ENCODE measurements at places on chromosomes 2 and 18.
A peak's percentile ranks its signal among the peaks of the same experiment; 100 is the strongest.

DNA sequence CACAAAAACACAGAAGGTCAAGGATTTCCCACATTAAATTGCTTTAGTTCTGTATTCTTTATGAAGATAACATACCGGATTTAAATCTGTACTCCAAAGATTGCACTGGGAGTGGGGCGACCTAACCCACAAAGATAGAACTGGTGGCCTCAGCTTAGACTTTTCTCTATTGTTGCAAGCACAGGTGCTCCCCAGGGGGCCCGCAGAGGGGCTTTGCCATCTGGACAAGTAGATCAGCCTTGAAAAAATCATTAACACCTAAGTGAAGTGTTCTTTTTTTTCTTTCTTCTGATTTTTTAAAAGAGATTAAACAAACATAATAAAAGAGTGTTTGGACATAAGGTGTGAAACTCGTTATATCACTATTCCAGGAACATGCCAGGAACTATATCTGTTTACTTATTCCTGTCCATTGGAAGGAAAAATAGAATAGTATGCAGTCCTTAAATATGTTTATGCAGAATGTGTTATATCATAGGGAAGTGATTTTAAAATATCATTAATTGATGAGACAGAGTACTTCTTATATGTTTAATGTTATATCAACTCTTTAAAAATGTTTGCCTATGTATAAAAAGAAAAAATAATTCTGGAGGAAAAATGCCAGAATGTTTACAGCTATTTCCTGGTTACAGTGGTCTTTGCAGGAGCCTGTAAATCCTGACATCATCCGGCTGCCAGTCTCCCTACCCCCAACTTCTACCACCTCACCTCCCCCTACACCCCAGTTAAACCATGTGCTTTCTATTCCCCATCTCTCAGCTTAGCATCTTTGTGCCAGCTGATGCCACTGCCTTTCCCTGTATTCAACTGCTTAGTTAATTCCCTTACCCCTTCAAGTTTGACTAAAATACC lies 679.2 kb downstream of the CNTNAP5 start:
- no peak for DNase-seq

- DNase-seq: no peak
Measured at GRCh38 chr2:101440127-101440738, 34.7 kb downstream of the RFX8 start.

DNA sequence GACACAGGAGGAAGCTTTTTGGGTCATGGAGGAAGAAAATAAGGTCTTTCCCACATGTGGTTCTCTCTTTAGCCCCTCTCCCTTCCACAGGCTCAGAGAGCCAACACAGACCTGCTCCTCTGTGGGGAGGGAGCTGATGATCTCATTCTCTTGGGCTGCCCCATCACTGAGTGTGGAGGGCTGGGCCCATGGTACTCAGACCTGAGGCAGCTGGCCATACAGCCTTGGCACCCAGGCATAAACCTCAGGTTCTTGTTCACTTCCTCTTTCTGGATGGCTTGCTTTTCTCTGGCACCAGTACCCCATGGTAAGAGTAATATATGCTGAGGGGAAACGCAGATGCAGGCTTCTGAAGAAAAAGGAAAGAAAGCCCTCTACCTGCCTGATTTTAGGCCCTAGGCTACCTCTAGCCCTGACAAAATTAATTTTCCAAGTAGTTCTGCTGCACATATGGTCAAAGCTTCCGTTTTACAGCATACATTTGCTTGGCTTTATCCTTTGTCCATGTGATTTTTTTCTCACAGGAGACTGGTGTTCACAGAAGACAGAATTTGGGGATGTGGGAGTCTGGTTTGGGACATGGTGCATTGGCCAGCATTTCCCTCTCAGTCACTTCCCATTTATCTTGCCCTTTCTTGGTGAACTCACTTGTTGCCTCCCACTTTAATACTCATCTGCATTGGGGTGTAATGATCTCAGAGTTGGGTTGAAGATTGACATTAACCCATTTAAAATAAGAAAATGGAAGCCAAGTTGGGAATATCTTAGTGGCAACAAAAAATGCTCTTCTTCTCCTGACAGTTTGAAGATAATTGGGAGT lies 11.1 kb downstream of the DHRS9 start:
- DNase-seq: no peak

GRCh38 chr2:158321264-158321663 lies 135.3 kb downstream of the CCDC148 start:
- no peak for DNase-seq

DNA sequence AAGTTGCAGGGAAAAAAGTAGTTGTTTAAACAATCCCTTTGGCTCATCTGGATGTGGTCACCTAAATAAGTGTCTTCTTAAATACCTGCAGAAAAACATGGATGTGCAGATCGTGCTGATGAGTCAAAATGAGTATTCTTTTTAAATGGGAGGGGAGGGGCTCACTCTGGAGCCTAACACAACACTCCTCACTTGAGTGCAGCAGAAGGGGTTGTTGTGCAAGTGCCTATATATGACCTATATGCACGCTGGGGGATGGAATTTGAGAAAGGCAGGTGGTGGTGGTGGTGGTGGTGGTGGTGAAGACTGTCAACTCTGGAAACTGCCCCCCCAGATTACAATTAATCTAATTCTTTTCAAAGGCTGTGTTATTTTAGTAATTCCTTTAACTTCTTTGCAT lies 77.9 kb upstream of the FAM124B start:
- no peak for DNase-seq

DNA sequence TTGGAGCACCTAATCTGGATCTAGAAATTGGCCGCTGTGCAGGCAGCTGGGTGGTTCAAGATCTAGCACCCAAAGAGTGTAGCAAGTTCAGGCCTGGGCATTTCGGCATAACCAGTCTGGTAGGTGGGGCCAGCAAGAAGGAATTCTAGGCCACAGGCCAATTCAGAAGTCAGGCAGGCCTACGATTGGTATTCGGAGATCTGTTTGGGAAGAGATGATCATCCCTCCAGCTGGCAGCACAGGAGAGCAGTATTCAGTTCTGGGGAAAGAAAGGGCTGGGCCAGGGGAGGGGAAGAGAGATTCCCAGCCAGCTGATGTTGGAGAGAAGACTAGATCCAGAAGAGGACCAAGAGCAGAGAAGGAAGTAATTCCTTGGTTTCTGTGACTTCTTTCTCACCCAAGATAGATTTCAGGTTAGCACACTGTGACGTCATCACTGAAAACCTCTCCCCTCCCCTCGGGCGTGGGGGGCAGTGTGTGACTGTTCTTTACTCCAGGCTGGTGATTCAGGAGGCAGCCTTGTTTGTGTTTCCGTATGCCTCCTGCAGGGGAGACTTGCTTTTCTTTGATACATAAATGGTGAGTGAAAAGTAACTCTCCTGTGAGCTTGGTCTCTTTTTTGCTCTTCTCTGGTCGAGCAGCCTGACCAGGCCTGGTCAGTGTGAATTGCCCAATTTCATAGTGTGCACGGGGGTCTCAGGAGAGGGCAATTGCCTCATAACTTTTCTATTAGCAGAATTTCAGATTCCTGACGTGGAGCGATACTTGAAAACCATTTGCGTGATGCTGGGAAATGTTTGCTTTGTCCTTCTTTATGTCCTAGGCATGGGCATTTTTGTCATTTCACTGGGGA lies 61.1 kb downstream of the MEIS1 start:
- DNase-seq: no peak

GRCh38 chr2:145292166-145292565 lies 772.2 kb upstream of the ZEB2 start:
- no peak for DNase-seq

- no peak for DNase-seq
Measured at GRCh38 chr2:178412047-178412446, 38.9 kb downstream of the PRKRA start.

- DNase-seq: no peak
Measured at GRCh38 chr2:1238598-1239138, 174.6 kb upstream of the TPO start.

- peak; percentile 77 for DNase-seq
Measured at GRCh38 chr2:108621087-108621559, 86.9 kb downstream of the LIMS1 start.

DNA sequence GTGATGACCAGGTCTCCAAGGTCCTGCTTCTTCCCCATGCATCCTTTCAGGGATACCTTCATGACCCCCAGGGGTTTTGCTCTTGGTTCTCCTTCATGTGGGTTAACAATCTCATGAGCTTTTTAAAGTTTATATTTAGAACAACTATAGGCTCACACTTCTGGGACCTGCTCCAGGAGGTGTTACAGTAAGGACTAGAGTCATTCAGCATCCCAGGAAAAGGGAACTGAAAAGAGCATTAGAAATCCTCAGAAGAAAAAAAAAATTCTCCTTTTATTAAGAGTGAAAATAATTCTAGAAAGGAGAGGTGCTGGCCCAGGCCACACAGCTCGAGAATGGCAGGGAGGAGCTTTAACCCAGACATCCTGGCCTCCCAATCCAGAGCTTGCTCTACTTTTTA lies 66.5 kb downstream of the SETBP1 start:
- DNase-seq: no peak

- DNase-seq: no peak
Measured at GRCh38 chr18:28045176-28045810, 131.6 kb downstream of the CDH2 start.

DNA sequence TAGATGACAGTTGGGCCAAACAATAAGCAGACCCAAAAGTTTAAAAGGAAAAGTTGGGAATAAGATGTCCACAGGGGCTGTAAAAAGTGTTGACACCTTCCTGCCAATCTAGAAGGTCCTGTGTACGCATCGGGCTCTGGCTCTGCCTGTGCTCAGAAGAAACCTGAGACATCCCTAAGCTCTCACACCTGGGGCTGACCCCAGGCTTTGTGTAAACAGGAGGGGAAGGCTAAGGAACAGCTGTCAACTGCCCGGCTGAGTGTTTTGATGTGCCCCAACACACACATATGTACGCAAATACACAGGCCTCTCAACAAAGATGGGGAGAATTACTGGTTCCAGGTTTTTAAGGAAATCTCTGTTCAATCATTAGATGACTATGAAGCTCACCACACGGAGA lies 59.5 kb downstream of the TMEM131 start:
- DNase-seq: no peak

DNA sequence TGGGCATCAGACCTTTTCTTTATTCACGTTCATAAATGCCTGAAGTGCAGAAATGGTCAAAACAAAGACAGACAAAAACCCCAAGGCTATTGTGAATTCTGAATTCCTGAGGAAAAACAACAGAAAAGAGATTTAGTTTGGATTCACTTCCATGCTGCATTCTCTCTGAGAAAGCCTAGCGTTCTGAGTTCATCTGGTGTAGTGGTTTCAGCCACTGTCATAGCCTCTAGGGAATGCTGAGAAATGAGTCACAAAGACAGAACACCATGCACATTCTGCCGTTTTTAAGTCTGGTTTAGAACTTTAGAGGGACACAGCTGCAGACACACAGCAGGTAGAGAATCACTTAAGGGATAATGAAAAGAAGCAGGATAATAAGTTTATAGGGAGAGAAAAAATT lies 93.8 kb downstream of the LRP1B start:
- DNase-seq: no peak

DNA sequence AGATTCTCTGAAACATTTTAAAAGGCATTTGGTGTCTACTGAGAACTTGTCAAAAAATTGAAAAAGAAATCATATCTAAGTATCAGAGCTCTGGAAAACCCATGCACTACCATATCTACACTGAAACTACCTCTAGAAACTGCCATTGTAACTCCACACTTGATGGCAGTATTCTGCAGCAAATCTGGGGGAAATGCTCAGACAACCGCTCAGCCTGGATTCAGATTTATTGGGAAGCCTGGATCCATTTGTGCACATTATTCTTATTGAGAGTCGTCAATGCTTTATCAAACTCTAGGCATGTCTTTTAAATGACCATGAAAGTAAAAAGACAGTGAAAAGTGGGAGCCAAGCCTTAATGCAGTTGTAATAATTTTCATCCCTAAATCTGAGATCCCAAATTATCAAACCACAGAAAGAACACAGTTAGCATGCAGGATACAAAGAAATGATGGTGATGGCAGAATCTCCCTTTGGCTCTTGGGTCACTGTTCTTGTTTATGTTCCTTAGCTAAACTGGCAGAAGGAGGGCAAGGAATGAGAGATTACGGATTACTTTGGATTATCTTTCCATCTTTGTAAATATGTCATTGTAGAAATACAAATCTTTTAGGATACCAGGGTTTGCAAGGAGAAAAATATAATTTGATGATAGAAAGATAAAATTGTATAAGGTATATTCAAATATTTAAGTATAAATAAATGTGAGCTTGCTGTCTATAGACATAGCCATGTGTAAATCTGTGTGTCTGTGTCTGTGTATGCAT lies 512.1 kb upstream of the SYT4 start:
- DNase-seq: no peak

DNA sequence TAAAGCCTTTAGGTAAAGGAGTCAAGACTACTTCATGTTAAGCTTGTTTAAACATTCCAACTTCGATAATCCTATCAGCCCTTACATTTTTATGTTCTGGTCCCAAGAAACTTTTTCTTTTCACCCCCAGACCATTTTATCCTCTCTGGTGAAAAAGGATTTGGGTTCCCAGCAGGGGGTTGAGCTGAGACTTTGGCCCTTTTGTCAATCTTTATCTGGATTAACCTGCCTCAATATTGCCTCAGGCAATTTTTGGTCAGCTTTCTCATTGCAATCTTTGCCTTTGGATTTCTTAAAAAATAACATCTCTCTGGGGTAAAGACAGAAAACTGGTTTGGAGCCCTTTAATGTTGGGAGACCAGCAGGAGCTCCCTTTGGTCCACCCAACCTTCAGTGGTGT lies 33.9 kb upstream of the CSRNP3 start:
- no peak for DNase-seq

- no peak for DNase-seq
Measured at GRCh38 chr18:13107074-13107473, 111.5 kb upstream of the LDLRAD4 start.

GRCh38 chr2:157751462-157752058 lies 122.9 kb upstream of the ACVR1C start:
- DNase-seq: peak; percentile 43

GRCh38 chr2:236568922-236569572 lies 578 bp upstream of the ACKR3 start:
- no peak for DNase-seq

DNA sequence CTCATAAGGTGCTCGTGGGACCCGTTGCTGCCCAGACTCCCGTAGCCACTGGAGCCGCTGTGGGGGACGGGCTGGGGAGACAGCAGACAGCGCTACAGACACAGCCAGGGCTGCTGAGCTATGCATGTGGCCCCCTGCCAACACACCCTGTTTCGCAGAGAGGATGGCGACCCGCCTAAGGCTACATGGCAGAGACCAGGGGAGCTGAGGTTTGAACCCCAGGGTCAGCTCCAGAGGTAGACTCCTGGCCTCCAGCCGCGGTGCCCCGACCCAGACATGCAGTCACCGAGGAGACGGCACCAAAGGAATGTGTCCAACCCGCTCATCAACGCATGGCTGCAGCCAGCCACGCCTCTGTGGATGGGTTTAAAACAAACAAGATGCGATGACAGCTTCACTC lies 21.0 kb upstream of the HES6 start:
- DNase-seq: no peak

DNA sequence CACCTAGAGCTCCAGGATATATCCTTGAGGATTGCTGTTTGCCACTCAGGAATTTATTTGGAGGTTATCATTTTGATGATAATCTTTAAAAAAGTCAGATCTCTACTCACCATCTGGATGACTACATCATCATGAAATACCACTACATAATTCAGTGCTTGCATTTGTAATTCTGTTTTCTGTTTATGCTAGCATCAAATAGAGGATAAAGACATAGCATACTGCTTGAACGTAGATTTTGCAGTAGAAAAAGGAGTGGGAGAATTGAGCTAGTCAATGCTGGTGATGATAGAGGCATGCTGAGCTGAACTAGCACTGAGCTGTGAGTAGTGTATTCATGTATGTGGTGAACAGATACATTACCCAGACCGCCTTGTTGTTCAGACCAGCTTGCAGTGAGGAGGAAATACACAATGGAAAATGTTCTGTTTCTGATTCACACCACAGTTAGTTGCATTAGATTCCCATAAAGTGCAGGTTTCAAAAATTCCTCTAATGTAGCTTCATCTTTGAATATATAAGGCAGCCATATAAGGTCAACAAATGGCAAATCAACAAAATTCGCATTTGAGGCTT lies 68.8 kb upstream of the CDC42EP3 start:
- no peak for DNase-seq
